ENCODE measurements at places on chromosomes 16 and 17. TPM values are rescaled to one million over a fixed set of nuclear protein-coding genes. Genes with fewer than 3 reads are reported as not detected.

DNA sequence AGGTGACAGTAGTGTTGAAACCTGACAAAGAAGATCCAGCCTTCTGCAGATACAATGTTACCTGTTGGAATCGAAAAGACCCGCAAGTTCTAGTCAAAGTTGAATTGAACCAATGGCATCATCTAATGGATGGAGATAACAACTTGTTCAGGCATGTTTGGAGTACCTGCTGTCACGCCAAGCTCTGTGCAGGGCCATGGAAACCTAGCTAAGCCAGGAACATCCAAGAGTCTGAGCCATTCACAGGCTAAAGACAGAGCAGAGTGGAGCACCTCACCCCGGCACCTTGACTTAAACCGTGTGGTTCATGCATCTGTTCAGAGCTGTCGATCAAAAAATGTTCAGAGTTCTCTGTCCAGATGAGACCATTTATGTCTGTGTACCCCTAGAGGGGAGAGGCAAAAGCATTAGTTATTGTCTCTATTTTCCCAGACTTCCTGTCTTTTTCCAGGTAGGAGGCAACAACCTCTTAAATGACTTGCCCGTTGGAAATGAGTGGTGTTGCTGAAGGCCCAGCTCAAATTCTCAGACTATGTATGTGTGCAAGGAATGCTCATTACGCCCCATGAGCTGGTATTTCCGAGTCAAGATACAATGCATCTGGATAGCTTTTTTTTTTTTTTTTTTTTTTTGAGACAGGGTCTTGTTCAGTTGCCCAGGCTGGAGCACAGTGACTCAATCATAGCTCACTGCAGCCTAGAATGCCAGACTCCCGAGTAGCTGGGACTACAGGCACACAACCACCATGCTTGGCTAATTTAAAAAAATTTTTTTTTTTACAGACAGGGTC lies 44.9 kb upstream of the XYLT1 start:
- DNase-seq: no peak

GRCh38 chr17:62076864-62077788 lies 12.0 kb upstream of the MED13 start:
- no peak for DNase-seq

GRCh38 chr17:13925579-13925978 lies 143.7 kb upstream of the COX10 start:
- DNase-seq: no peak

DNA sequence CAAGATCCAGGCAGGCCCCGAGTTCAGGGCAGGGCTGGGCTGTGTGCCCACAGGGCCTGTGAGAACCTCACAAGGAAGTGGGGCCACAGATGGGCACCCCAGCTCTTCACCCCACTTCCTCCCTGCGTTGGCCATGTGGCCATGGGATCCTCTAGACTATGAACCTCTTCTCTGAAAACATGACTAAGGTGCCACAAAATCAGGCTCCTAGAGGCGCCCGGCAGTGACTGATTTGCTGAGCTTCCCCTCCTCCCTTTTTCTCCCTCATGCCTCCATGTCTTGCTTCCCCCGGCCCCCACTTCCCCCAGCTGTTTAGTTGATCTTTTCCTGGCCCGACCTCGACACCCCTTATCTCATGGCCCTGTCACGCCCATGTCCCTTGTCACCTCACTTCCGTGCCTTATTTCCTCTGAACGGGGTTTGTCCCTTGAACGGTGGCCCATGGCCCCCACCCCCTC lies 87.1 kb downstream of the KCNJ12 start:
- DNase-seq: no peak

- no peak for DNase-seq
These were observed at the start of gene GSDMA for GRCh38 chr17:39962642-39963220. TSS of gene GSDMA (plus strand) at chr17:39963004. CDS start at chr17:39965688, 2,684 bp downstream.

DNA sequence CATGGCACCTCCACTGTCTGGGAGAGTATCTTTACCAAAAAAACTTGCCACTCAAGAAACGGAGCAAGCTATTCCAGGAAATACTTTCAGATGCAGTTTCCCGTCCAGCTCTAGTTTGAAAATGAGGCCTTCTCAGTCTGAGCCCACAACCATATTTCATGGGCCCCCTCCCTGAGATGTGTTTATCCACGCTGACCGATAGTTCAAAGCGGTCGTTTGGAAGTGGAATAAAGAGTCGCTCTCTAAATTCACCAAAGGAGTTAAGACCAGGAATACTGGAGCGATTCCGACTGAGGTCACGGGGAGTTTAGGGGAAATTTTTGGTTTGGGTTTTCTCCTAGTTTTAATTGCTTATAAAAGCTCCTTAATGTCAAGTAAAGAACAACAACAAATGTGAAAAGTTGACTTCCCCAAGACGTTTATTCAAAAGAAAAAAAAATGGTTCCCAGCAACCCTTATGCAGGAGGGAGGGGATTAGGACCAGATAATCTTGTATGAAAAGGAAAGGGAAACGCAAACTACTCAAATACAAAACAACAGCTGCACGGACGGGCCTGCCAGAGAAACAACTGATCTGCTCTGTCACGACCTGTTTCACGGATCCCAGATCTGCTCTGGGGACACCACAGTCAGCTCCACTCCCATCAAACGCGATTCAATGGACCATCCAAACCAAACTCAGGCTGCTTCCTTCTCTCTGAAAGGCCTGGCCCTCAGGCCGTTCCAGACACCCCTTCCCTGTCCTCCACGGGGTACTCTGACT lies 77.1 kb downstream of the MRM3 start:
- DNase-seq: no peak

Gene FAM171A2
- 3.7 TPM for total RNA-seq

Gene KRT36
- not detected for total RNA-seq

Data from pulmonary artery endothelial cell (primary cell).